Stimulated activated CD8-positive, alpha-beta memory T cell treated with anti-CD3 and anti-CD28 coated beads, Interleukin-7, amount 100 ng/mL, for 24 hours (primary cell): ENCODE measurements at places on chromosomes 3 and 15.

- no peak for DNase-seq
These were observed 8.7 kb downstream of the RAB7A start for GRCh38 chr3:128734523-128735189.

DNA sequence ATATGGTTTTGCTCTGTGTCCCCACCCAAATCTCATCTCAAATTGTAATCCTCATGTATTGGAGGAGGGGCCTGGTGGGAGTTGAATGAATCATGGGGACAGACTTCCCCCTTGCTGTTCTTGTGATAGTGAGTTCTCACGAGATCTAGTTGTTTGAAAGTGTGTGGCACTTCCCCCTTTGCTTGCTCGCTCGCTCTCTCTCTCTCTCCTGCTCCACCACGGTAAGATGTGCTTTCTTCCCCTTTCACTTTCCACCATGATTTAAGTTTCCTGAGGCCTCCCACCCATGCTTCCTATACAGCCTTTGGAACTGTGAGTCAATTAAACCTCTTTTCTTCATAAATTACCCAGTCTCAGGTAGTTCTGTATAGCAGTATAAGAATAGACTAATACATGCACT is 60.7 kb downstream of the GSK3B start:
- DNase-seq: no peak

GRCh38 chr3:1696669-1697275 is 401.9 kb upstream of the CNTN4 start:
- DNase-seq: no peak

GRCh38 chr3:47533996-47534454 is 20.5 kb upstream of the ELP6 start:
- DNase-seq: no peak

DNA sequence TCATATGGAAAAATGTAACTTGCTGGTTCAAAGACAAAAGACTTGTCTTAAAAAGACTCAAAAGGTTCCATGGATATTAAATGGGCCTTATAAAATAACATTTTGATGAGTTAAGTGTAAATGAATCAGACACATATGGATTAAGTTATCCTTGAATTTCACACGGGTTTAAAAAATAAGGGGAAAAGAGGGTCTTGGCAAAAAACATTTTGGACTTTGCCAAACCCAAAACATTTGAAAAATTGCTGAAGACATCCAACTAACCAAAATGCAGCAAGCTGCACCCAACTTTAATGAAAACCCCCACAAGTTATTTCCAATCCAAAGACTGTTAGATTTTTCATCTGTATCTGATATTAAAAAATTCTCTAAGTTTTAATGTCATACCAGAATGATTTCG is 200.7 kb downstream of the MEIS2 start:
- DNase-seq: no peak

DNA sequence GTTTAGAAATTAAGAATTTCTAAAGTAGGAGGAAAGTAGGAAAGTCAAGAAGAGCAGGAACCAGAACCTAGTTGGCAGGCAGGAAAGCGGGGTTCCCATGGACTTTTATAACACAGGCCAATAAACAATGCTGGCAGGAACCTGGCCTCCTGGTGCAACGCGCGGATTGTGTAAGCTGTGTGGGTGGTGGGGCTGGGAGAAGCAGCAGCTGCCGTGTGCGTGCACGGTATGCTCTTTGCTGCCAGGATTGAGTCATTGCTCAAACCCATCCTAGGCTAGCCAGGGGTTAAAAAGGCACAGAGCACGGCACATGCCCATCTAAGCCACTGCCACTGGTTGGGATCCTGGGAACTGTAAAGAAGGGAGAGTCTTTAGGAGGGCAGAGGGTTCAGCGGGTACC is 209.9 kb upstream of the RGMA start:
- no peak for DNase-seq

- no peak for DNase-seq
These were observed 1014.1 kb upstream of the SEMA6D start for GRCh38 chr15:46703020-46703861.

GRCh38 chr3:167102071-167102470 is 278.0 kb downstream of the ZBBX start:
- no peak for DNase-seq

GRCh38 chr3:18049096-18049495 is 306.7 kb upstream of the TBC1D5 start:
- no peak for DNase-seq

GRCh38 chr3:36397841-36398240 is 17.5 kb downstream of the STAC start:
- DNase-seq: no peak

DNA sequence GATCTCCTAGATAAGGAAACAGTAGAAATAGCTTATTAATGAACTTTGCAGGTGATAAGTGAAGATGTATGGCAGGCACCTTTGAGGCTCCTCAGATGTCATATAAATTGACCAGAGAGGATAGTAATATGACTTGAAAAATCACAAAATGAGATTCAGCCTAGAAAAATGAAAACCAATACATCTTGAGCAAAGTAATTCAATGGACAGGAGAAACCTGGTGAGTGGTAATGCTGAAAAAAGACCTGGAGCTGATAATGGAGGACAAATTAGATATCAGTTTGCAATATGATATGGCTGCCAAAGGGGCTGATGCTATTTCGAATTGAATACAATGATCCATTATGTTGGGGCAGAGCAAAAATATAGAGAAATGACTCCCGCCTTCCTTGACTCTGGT is 103.9 kb downstream of the LSAMP start:
- no peak for DNase-seq

DNA sequence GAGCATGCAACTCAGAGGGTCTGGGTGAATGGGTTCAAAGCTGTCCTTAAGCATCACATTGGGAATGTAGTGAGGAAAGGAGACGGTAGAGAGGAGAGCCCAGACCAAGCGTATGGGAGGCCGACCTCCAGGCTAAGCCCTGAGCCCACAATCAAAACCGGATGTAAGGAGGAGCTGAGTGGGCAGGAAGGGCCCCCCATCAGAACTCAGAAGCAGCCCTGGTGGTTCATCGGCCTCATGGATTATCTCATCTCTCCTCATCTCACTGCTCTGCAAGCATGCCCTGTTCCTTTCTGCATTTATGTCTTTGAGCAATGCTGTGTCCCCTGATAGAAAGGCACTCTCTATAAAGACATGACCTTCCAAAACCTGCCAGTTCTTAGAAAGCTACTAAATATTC is 6.2 kb downstream of the HDC start:
- DNase-seq: no peak

DNA sequence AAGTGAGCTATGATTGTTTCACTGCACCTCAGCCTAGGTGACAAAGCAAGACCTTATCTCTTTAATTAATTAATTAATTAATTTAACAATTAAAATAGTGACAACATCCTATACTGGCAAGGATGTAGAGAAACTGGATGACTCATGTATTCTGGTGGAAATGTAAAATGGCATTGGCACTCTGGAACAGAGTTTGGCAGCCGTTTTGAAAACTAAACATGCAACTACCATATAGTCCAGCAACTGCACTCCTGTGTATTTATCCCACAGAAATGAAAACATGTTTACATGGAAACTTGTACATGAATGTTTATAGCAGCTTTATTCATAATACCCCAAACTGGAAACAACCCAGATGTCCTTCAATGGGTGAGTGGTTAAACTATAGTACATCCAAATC is 56.6 kb downstream of the ANP32A start:
- DNase-seq: no peak

DNA sequence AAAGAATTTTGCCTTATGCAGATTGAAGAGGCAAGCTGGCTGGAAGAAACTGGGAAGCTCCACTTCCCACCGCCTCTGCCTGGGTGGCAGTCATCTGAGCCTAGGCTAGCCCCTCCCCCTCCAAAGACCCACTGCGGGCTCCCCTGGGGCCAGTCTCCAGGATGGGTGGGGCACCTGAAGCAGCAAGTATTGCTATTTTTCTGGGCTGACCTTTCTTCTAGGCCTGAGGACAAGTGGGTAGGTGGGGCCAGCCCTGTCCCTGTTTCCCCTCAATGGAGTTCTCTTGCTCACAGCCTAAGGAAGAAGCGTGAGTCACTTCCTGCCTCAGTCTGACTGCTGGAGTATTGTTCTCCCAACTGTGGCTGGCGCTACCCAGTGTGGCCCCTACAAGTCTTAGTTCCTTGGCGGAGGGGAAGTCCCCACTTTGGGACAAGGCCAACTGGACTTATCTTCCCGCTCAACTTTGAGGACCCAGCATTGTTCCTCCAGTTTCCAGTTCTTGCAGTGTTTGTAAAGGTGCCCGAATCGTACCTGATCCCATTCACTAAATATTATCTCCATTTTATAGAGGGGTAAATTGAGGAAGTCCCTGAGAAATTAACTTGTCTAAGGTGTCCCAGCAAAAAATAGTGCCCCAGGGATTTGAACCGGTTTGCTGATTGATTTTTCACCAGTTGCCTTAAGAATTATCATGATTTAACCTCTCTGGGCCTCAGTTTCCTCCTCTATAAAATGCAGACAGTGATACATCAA is 1.4 kb downstream of the FURIN start:
- DNase-seq: no peak

DNA sequence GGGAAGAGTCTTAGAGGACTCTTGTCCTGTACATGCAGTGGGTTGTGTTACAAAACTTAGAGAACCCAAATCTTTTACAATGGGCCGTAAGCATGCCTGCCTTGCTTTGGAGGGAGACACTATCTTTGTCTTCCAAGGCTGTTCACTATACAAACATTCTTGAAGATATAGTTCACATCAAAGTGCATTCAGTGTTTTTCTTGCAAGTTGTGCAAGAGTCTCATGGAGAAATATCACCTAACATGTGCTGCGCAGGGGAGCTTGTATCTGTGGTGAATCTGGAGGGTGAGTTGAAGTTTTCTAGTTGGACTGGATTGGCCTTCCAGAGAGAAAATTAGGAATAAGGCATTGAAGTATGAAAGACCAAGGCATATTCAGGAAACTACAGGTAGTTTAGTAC is 7.8 kb upstream of the PRTG start:
- DNase-seq: no peak

DNA sequence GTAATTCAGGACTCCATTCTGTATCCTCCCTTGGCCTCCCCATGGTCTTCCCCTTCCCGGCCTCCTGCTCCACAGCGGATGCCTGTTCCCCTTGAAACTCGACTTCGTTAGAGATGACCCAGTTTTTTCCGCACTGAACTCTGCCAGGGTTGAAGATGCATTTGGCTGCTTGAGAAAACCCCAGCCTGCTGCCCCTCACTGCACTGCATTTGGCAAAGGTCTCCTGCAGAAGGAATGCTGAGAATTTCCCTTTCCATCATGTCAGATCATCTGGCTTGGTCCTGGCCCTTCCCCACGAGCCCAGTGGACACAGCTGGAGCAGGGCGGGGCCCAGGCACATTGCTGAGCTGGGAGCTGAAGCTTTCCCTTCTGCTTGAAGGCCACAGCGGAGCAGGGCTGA is 37.6 kb upstream of the RGMA start:
- DNase-seq: no peak

DNA sequence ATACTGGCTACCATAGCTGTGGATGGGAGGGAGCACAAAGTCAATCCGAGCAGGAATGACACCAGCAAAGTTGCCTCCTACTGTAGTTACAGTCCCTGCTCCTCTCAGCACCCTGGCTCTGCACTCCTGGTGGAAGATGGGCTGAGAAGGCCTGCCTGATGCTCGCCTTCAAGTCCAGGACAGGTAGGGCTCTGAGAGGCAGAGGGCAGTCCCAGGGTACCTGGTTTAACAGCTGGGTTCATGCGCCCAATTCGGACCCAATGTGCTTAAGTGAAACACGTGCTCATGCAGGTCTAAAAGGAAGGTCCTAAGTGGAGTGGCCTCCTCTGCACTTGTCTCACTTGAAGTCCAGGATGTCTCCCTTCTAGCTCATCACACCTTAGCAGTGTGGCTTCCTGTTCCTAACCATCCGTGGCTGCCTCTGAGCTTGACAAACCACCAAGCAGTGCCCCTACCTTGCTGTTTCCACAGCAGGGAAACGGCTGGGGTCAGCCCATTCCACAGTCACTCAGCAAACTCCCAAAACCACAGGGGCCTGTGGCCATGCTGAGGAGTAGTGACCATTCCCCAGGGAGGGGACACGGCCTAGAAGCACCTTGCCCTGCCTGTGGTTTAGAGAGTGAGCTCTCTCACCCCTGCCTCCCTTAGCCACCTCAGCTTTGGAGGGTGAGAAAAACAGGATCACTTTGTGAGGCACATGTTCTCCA is 3.9 kb upstream of the MUSTN1 start:
- DNase-seq: no peak

DNA sequence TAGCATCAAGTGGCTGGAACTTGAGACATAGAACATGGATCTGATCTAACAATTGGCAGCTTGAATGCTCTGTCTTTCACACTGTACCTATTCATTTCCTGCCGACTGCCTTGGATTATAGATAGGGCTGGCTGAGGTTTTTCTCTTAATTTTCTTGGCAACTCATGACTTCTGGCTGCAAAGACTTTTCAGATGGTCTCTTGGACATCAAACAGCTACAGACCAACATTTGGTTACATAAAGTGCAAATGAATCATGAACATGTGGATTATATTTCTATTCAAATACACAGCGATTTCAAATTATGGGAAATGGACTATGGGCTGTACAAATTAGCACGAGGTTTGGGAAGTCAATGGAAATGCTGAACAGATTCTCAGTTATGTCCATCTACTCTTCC is 26.2 kb upstream of the IL16 start:
- DNase-seq: no peak

DNA sequence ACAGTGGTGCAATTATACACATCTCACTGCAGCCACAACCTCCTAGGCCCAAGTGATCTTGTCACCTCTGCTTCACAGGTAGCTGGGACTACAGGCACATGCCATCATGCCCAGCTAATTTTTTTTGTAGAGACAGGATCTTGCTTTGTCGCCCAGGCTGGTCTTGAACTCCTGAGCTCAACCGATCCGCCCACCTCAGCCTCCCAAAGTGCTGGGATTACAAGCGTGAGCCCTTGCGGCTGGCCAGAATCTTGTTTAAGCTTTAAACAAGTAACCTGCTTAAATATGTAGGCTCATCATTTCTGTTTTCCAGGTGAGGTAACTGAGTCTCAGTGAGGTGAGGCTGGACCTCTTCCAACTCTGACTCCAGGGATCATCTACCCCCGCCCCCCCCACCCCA is 7.7 kb upstream of the PSTPIP1 start:
- no peak for DNase-seq

DNA sequence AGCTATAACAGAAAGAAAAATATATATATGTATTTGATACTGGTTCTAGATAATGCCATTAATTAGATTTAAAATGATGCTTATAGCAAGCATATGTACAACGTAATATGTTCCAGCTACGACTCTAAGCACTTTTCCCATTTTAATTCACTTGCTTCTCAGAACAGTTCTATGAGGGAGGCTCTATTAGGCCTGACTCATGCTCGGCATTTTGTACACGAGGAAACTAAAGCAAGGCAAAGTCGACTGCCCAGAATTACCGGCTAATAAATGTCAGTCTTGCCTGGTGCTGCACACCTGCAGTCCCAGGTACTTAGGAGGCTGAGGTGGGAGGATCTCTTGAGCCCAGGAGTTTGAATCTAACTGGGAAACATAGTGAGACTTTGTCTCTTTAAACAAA is 106.0 kb downstream of the PTPRG start:
- DNase-seq: no peak

- DNase-seq: no peak
These were observed 48.1 kb upstream of the XXYLT1 start for GRCh38 chr3:195319060-195319459.

GRCh38 chr3:190019844-190020243 is 100.9 kb downstream of the P3H2 start:
- DNase-seq: no peak
